KG1 (cell line): ENCODE measurements at places on chromosomes 2 and 18.

DNA sequence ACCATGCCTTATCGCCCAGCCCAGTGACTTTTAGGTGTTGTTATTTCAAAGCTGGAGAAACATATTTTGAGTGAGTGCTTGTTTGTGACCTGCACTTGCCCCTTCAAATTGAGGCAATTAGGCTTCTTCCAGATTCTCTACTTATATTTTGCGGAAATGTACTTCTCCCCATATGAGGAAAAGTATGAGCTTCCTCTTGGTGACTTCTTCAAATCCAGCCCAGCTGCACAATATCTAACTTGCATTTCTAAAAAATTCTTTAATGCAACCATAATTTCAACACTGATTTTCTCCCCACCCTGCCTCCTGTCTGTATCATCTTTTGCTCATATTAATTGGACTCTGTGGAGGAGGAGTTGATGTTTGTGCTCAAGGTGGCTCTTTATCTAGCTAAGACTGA lies 391.2 kb upstream of the POU3F3 start:
- DNase-seq = no peak

DNA sequence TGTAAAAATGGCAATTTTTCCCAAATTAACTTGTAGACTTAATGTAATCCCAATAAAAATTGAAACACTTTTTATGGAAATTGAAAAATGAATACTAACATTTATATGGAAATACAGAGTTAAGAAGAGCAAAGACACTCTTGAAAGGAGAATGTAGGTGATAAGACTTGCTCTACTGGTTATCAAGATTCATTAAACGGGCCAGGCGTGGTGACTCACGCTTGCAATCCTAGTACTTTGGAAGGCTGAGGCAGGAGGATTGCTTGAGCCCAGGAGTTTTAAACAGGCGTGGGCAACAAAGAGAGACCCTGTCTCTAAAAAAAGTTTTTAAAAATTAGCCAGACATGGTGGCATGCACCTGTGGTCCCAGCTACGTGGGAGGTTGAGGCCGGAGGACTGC lies 29.5 kb upstream of the ZNF396 start:
- no peak for DNase-seq

GRCh38 chr2:181613241-181613640 lies 43.7 kb downstream of the CERKL start:
- DNase-seq = no peak

DNA sequence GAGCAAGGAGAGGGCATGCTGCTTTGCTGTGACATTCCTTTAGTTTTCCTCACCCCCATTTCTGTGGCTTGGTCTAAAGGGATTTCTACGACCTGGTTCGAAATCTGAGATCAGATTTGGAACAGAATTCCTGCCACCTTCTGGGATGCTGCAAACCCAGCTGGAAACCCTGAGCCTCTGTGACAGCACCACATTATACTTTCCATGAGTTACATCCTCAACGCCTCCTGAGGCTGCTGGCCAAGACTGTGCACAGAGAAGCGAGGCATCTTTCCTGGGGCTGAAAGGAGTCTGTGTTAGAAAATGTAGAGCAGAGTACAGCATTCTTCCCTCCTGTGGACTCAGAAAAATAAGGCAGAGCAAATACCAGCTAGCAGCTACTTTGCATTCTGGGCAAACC lies 138.1 kb upstream of the CHAC2 start:
- no peak for DNase-seq

DNA sequence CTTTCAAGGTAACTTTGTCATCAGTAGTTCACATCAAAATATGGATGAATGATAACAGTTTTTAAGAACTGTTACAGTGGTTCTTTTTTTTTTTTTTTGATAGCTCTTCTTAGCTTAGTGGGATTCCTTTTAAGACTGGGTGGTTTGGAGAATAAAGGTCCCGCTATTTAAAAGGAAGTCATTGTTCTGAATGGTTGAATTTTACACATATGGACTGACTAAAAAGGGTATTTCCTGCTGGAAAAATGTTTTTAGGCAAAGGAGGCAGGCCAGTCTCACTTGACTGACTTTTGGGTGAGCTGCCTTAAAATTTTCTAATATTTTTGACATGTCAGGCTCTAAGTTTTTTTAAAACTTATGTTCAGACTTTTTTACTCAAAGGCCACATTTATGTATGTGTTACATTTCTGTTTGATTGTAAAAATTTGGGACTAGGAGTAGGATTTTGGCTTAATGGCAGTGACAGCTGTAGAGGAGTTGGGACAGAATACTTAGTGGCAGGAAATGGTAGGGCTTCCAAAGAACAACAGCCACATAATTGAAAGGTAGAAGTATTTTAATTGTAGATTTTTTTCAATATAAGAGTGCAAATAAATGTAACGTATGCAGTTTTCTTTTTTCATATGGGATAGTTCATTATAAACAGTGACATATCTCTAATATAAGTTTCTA lies 13.7 kb downstream of the VAPA start:
- no peak for DNase-seq

GRCh38 chr2:220377482-220378155 lies 750.2 kb downstream of the SLC4A3 start:
- no peak for DNase-seq

GRCh38 chr18:11411048-11411447 lies 198.3 kb upstream of the SLC35G4 start:
- no peak for DNase-seq

GRCh38 chr2:28461056-28461455 lies 34.8 kb upstream of the PLB1 start:
- no peak for DNase-seq

- DNase-seq = no peak
Measured at GRCh38 chr2:238159661-238160205, 963 bp downstream of the ERFE start.

- no peak for DNase-seq
Measured at GRCh38 chr2:236394571-236394970, 130.4 kb upstream of the ASB18 start.

- no peak for DNase-seq
Measured at GRCh38 chr2:240585681-240586197, 795 bp upstream of the CAPN10 start.

DNA sequence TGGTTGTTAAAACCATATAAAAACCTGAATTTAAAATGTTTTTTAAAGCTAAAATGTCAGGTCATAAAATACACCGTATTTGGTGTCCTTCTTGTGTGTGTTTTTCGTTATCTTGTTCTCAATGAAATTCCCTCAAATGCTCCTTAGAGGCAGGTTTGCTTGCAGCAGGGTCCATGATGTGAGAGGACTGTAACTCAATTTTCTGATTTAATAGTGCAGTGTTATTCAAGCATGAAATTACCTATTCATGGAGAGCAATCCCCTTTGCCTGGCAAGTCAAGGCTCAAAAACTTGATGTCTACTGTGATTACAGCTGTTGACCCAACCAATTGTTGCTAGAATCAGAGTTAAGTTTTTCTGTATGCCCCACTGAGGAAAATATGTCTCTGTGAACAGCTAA lies 318.2 kb downstream of the GALNT13 start:
- no peak for DNase-seq

DNA sequence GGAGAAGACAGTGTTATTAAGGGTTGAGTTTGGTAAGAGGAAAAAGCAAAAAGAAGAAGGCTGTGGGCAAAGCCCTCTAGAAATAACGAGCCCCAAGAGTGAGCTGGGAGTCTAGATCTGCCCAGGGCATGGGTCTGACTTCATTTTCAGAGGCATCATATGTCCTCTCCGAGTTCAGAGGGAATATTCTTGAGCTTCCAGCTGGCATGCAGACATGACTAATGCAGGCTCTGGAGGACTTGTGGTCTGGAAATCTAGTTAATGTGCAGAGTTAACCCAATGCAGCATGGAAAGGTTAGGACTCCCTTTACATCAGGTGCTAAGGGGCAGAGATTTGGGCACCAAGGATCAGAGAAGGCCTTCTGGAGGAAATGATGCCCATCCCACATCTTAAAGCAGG lies 7.3 kb downstream of the ACMSD start:
- DNase-seq = no peak

DNA sequence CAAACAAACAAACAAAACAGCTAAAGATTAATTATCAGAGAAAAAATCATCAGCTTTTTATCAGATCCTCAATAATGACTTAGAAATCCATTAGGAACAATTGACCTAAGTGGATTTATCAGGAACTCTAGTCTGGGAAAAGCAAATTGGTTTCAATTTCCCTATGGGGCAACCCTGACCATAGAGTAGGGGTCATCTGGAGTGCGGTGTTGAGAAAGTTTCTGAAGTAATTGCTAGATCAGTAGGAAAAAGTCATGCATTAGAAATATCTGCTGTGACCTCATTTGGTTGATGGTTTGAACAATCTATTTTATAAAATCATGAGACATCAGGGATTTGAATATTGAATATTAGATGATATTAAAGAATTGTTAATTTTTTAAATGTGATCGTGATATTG lies 507.9 kb downstream of the TXNL1 start:
- DNase-seq = no peak

- no peak for DNase-seq
Measured at GRCh38 chr2:119248311-119248710, 24.7 kb downstream of the STEAP3 start.

DNA sequence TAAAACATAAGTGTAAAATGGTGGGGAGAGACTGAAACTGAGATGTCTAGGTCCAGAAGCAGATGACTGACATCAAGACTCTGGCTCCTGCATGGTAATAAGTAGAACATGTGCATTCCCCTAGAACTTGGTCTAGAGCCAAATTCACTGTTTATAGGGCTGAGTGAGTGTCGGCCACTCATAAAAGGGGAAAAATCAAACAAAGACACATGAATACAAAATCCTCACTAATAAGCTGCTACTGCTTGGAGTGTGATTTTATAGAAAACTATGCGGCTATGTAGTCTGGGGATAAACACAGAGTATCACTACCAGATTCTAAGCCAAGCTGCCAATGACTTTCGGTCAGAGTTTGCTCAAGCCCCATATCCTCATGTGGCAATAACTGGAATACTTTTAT lies 1080.8 kb upstream of the DDX18 start:
- no peak for DNase-seq

DNA sequence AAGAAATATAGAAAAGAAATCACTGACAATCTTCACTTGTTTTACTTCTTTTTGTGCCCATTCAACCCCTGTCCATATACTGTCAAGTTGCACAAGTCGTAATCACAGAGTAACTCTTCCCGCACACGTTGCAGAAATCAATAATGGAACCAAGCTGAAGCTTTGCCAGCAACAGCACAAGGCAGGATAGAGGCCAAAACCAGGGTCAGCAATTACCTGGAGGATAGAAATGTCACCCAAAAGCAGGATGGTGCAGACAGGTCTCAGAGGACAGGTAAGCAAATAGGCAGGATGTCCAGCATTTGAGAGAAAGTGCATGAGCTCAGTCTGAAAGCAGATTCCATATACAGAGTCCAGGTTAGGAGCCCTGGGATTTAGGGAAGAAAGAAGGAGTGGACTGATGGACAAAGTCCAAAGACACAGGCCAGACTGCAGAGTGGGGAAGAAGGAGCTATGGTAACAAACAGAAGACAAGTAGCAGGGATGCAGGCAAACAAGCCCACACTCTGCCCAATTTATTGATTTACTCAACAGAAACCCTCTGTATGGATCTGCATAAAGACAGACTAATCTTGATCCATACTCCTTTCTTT lies 52.7 kb downstream of the PID1 start:
- DNase-seq = no peak

- no peak for DNase-seq
Measured at GRCh38 chr2:169636440-169637097, 52.4 kb downstream of the PPIG start.

GRCh38 chr2:72681016-72681995 lies 144.5 kb downstream of the EXOC6B start:
- no peak for DNase-seq

- DNase-seq = no peak
Measured at GRCh38 chr18:40921845-40922629, 1033.0 kb upstream of the PIK3C3 start.

DNA sequence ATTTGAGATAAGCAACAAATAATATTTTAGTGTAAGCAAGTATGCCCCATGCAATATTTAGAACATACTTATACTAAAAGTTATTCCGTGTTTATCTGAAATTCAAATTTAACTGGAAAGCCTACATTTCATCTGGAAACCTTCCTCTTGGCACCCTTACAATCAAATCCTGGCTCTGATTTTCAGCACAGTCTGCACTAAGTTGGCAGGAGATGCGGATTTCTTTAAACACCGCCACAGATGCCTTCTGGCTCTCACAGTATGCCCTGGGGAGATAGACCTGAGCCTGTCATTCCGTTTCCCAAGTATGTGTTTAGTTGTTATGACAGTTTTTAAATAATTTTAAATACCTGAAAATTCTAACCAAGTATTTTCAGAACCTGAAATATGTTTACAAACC lies 7.3 kb upstream of the MLPH start:
- no peak for DNase-seq

DNA sequence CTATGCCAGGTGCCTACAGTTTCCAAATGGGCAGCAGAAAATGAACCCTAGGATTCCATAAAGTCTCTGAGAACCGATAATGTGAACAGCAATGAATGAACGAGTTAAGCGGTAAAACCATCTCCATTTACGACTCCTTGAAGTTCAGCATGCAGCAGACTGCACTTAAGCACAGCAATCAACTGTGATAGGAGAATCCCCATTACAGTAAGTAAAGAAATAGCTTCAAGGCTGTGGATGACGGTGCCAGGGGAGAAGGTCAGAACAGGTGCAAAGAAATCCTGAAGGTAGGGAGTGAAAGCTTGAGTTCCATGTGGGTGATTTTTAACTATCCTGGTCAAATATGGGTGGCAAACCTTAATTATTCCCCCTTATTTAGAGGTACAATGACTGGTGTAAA lies 444.4 kb downstream of the NCKAP5 start:
- DNase-seq = no peak

DNA sequence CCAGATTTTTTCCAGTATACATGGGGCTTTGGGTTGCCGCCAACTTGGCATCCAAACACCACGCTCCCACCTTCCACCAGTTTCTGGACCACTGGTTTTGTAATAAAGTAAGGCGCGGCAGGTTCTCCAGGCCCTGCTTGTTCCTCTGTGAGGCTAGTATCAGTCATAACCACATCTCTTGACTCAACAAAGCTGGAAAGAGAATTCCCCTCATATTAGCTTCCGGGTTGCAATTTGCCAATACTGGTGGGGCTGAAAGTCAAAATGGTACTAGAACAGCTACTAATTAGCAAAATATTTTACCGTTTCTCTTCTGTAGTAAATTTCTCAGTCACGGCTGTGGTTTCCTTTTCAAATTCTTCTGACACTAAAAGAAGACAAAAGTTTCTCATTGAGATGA lies 25.0 kb downstream of the TTN start:
- DNase-seq = no peak

GRCh38 chr2:72963423-72964145 lies 46.3 kb downstream of the EMX1 start:
- DNase-seq = no peak

DNA sequence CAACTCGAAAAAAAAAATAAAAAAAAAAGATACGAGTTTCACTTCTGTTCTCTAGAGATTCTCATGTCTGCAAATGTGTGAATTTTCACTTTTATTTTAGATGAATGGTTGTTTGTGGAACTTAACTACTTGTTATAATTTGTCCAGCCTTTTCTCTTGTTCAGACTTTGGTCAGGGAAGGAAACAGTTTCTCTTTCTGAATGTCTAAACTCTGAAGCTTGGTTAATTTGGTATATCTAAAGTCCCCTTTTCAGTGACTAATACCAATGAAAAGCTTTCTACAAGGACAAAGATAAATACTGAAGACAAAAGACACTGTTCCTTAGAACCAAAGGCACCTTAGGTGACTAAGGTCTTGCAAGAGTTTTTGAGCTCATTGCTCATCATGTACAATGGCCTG lies 144.4 kb upstream of the PIEZO2 start:
- no peak for DNase-seq

- DNase-seq = no peak
Measured at GRCh38 chr18:75377258-75377657, 50.2 kb downstream of the SMIM21 start.

- DNase-seq = no peak
Measured at GRCh38 chr18:27824841-27825681, 351.9 kb downstream of the CDH2 start.

GRCh38 chr2:3481736-3482362 lies 37.5 kb downstream of the ADI1 start:
- no peak for DNase-seq
